ENCODE measurements at places on chromosomes 13 and 19.

- no peak for DNase-seq
These were observed 2.3 kb upstream of the HAS1 start for GRCh38 chr19:51726049-51726448.

GRCh38 chr13:94968040-94968756 is 255.9 kb upstream of the SOX21 start:
- peak; percentile 31 for DNase-seq

DNA sequence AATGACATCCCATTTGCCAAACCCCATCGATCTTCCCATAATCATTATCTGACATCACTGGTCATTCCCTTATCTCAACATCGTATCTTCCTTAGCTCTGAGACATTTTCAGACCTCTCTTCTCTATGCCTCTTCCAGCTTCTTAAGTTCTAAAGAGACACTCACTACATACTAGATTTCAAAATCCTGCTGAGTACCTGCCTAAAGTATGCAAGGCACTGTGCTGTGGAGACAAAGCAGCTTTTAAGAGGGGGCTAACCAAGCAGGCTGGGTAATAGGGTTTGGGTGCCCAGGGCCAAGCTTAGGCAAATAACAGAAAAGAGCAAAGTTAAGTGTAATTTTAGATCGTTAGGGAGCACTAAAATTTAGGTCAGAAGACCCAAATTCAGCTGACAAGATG is 3.4 kb upstream of the POMP start:
- no peak for DNase-seq

- DNase-seq: no peak
These were observed 8.6 kb downstream of the CLN5 start for GRCh38 chr13:77000475-77000874.

- no peak for DNase-seq
These were observed 26.6 kb downstream of the ZSWIM9 start for GRCh38 chr19:48196933-48197665.

GRCh38 chr19:54336893-54337857 is 1.8 kb downstream of the LILRA4 start:
- no peak for DNase-seq

- DNase-seq: no peak
These were observed 302.9 kb downstream of the ITGBL1 start for GRCh38 chr13:101755228-101755887.

GRCh38 chr19:926589-927350 is 935 bp downstream of the ARID3A start:
- peak; percentile 68 for DNase-seq

- DNase-seq: no peak
These were observed 20.0 kb downstream of the MAN2B1 start for GRCh38 chr19:12646551-12646950.

DNA sequence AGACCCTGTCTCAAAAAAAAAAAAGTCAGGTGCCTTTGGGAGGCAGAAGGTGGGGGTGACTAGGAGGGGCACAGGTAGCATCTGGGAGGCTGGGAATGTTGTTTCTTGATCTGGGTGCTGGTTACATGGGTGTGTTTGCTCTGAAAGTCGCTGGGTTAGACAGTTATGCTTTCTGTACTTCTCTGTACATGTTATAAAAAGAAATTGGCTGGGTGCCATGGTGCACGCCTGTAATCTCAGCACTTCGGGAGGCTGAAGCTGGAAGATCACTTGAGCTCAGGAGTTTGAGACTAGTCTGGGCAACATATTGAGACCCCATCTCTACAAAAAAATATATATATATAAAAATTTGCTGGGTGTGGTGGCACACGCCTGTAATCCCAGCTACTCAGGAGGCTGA is 15.1 kb downstream of the NOSIP start:
- DNase-seq: no peak

- DNase-seq: no peak
These were observed 12.2 kb downstream of the CIC start for GRCh38 chr19:42281146-42281826.

GRCh38 chr13:25300861-25301346 is 521 bp upstream of the NUP58 start:
- DNase-seq: no peak

- no peak for DNase-seq
These were observed 64.5 kb upstream of the WDFY2 start for GRCh38 chr13:51519771-51520216.

DNA sequence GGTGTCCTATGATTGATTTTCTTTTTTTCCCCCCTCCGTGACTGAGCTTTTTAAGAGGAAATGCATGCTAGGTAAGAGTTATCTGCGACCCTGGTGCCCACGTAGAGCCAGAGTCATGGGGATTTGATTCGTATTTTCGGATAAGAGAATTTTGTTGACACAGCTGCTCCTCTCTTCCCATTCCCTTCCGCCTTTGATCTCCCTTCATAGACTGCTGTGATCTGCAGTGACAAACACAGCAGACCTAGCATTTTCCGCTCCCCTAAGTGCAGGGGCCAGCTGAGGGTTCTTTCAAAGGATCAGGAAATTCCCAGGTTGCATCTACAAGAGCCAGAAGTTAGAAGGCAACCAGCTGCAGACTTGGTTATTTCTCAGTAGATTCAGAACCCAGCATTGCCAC is 70.5 kb downstream of the ZNF568 start:
- DNase-seq: peak; percentile 93

- no peak for DNase-seq
These were observed 109.3 kb upstream of the IPO5 start for GRCh38 chr13:97844151-97844550.

DNA sequence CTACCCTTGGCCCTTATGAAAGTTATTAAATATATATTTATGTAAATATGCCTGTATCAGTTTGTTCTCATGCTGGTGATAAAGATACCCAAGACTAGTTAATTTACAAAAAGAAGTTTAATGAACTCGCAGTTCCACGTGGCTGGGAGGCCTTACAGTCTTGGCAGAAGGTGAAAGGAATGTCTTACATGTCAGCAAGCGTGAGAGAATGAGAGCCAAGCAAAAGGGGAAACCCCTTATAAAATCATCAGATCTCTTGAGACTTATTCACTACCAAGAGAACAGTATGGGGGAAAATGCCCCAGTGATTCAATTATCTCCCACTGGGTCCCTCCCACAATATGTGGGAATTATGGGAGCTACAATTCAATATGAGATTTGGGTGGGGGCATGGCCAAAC is 506.0 kb upstream of the ATXN8OS start:
- DNase-seq: no peak

GRCh38 chr19:31745731-31746130 is 396.5 kb upstream of the TSHZ3 start:
- DNase-seq: no peak

DNA sequence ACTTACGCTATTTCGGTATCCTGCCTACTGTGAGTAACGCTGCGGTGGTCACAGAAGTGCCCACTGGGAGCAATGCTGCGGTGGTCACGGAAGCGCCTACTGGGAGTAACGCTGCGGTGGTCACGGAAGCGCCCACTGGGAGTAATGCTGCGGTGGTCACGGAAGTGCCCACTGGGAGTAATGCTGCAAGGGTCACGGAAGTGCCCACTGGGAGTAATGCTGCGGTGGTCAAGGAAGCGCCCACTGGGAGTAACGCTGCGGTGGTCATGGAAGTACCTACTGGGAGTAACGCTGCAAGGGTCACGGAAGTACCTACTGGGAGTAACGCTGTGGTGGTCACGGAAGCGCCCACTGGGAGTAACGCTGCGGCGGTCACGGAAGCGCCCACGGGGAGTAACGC is 52.1 kb upstream of the SOX1 start:
- DNase-seq: no peak

- DNase-seq: no peak
These were observed 79.1 kb upstream of the GPR12 start for GRCh38 chr13:26839682-26840081.

DNA sequence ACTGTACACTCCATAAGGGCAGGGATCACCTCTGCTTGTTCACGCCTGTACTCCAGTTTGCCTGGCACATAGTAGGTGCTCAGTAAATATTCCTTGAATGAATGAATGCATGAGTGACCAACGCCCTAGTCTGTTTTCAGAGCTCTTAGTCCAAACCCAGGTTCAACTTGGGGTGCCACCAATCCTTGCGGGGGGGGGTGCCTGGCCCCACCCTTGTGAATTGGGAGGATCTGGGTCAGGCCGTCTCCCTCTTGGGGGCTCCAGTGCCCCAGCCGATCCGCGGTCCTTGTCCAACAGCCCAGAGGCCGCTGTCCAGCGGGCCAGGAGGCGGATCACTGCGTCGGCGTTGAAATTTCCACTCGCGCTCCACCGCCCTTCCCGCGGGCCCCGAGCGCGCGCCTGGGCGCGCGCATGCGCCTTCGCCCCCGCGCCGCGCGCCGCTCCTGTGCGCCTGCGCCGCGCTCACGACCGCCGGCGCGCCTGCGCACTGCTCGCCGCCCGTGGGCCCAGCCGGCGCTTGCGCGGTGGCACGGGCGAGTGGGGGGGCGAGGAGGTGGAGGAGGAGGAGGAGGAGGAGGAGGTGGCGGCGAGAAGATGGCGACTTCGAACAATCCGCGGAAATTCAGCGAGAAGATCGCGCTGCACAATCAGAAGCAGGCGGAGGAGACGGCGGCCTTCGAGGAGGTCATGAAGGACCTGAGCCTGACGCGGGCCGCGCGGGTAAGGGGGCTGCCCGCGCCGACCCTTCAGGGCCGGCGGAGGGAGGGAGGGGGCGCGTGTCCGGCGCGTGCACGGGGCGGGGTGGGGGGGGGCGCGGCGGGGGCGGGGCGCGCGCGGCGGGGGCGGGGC is at the start of gene CRTC1:
Gene CRTC1 (plus strand): TSS at position 572 of the 849 bp plus-strand sequence. CDS start 23 bp downstream, at position 595.
- peak; percentile 91 for DNase-seq

DNA sequence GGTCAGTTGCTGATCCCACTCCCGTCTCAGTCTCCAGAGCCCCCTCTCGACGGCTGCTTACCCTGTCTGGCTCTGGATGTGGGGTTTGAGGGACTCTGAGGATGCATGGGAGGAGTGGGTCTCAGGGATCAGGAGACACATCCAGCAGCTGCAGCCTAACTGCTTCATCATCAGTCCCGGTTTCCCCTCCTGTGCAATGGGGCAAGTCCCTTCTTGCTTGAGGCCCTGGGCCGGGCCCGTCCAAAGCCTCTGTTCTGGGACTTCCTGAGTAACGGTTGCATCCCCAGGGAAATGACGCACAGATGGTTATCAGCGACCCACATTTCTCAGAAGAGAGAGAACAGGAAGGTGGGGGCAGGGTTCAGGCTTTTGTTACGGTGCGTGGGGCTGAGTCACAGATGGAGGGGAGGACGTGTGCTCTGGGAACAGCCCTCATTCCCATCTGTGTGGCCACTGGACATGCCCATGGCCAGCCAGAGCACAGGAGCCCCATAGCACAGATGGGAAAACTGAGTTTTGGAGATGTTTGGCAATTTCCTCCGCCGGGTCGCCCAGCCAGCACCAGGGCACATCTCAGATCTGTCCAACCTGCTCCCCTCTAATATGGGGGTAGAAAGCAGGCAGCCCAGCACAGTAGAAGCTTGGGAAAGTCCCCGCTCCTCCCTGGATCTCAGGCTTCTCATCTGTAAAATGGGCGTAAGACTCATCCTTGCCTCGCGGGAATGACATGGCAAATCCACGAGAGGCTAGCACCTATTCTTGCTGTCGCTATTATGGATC is 19.3 kb downstream of the GNA15 start:
- no peak for DNase-seq

GRCh38 chr19:19540064-19540714 is 2.1 kb downstream of the CILP2 start:
- DNase-seq: no peak

DNA sequence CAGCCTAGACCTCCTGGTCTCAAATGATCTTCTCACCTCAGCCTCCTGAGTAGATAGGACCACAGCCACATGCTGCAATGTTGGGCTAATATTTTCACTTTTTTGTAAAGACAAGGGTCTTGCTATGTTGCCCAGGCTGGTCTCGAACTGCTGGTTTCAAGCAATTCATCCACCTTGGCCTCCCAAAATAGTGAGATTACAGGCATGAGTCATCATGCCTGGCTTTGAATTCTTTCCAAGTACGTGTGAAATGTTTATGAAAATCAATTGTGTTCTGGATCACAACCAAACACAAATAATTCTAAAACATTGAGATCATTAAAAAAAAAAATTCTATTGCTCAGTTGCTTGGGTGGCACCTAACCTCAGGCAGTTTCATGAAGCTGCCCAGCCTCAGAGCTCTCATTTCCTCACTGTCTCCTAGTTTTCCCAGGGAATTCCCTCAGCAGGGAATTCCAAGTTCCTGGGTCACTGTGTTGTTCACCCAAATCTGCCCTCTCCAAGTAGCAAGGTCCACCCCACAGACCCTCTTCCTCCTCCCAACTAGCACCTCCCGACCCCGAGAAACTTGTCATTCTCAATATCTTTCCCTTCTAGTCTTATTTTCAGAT is 44.8 kb downstream of the ING1 start:
- no peak for DNase-seq

DNA sequence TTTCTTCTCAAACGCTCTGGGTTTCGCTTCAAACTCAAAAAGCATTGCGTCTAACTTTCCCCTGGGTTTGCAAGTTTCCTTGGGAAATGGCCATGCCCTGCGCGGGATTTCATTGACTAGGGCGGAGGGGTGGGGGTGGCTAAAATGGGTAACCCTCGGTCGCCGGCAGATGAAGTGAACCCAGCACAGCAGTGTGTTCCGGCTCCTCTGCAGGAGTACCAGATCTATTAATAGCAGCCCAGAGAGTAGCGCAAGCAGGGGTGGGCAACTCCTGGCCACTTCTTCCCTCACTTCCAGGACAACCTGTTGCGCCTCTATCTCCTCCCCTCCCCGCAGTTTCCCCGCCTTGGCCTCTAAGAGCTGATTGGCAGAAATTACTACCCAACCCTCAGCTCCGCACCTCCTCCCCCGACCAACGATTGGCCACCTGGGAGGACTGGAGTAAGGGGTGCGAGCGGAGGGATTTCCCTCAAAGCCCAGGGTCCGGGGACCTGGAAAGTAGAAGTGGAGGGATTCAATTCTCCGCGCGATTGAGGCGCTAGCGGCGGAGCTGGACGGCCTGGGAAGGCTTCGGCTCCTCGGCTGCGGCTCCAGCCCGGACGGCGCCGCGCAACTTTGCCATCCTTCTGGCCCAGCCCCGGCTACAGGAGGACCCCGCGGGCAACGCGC is at the start of gene FREM2:
Gene FREM2 (plus strand): TSS at position 501 of the 669 bp plus-strand sequence. CDS start 268 bp downstream, outside the sequence.
- DNase-seq: peak; percentile 66

GRCh38 chr19:3073931-3074595 is 11.8 kb upstream of the TLE5 start:
- no peak for DNase-seq

DNA sequence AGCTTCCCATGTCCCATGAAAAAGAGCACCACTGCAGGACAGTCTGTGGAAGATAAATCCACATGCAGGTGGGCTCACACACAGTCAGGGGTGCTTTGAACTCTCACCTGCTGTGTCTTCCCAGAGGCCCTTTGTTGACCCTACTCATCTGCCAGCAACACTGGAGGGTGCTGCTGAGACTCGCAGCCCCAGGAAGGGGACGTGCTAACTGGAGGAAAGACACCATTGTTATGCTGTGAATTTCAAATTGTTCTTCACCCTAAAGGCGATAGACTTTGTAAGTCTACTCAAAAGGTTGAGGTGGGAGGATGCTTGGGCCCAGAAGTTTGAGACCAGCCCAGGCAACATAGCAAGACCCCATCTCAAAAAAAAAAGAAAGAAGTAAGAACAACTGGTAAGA is 107.3 kb upstream of the SERP2 start:
- DNase-seq: no peak

- DNase-seq: no peak
These were observed 711 bp downstream of the CILP2 start for GRCh38 chr19:19538785-19539166.
